ENCODE measurements at places on chromosomes 7 and 10. TPM values are rescaled to one million over a fixed set of nuclear protein-coding genes. Genes with fewer than 3 reads are reported as not detected.

SFTPD gene
- polyA plus RNA-seq = 2.6 TPM

DNA sequence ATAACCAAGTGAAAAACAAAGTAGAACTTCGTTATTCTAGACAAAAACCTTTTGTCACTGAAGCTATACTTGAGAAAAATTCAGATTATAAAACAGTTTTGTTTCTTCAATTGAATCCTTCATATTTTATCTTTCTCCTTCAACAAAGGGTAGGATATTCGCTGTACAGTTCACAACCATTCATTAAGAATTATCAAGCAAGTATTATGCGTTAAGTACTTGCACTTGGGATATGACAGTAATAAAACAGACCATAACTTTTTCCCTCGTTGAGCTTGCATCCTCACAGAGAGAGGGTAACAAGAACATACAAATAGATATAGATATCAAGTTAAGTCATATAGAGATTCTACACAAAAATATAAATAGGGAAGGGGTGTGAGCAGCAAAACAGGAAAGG is 61.2 kb upstream of the MEOX2 start:
- no peak overlapping the region for H3K4me3 ChIP-seq
- H3K27me3 ChIP-seq = no peaks in the 10 kb centered on the region
- H3K36me3 ChIP-seq = no peaks in the 10 kb centered on the region
- no peak for DNase-seq
- H3K4me1 ChIP-seq = no peaks in the 10 kb centered on the region

GRCh38 chr10:100917071-100917470 is 4.3 kb downstream of the SLF2 start:
- H3K36me3 ChIP-seq = peaks cover 20% of the 10 kb centered on the region
- H3K4me1 ChIP-seq = no peaks in the 10 kb centered on the region
- DNase-seq = no peak

DNA sequence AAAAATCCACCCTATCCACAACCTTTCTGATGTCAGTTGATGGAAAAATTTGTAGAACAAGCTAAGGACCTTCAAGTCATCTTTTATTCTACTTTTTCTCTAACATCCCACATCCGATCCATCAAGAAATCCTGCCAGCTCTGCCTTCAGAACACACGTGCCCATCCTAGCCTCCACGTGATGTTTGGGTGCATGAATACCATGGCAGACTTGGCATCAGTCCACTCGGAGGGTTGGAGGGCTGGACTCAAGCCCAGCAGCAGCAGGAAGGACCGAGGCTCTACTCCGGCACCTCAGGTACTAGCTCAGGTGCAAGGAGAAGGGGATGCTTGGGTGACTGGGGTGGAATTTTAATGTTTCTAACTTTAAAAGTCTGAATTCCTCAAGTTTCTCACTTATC is 428.6 kb downstream of the DPP6 start:
- no peak for DNase-seq
- H3K36me3 ChIP-seq = peaks cover 3% of the 10 kb centered on the region
- no peak overlapping the region for H3K27ac ChIP-seq
- no peaks in the 10 kb centered on the region for H3K27me3 ChIP-seq
- H3K4me1 ChIP-seq = peaks cover 6% of the 10 kb centered on the region

DNA sequence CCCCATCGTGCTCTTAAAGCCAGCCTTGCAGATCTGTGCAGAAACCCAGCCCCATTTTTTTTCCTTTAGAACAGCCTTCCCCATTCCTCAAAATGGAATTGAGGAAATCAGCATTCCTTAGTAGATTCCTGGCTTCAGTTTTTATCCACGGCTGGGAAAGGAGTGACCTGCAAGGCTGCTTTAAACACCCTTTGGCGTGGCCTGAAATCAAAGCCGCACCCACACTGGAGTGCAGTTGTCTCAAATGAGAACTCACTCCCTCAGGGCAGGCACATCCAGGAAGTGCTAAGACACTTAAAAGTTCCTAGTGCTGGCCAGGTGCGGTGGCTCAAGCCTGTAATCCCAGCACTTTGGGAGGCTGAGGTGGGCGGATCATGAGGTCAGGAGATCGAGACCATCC is 34.8 kb downstream of the HTR5A start:
- no peaks in the 10 kb centered on the region for H3K36me3 ChIP-seq
- no peak overlapping the region for H3K4me3 ChIP-seq
- no peak overlapping the region for H3K27ac ChIP-seq
- peaks cover 9% of the 10 kb centered on the region for H3K4me1 ChIP-seq
- peaks cover 2% of the 10 kb centered on the region for H3K27me3 ChIP-seq

- no peaks in the 10 kb centered on the region for H3K27me3 ChIP-seq
- H3K4me1 ChIP-seq = peaks cover 28% of the 10 kb centered on the region
- DNase-seq = no peak
Observed at GRCh38 chr10:132548106-132548823, 10.7 kb downstream of the INPP5A start.

DNA sequence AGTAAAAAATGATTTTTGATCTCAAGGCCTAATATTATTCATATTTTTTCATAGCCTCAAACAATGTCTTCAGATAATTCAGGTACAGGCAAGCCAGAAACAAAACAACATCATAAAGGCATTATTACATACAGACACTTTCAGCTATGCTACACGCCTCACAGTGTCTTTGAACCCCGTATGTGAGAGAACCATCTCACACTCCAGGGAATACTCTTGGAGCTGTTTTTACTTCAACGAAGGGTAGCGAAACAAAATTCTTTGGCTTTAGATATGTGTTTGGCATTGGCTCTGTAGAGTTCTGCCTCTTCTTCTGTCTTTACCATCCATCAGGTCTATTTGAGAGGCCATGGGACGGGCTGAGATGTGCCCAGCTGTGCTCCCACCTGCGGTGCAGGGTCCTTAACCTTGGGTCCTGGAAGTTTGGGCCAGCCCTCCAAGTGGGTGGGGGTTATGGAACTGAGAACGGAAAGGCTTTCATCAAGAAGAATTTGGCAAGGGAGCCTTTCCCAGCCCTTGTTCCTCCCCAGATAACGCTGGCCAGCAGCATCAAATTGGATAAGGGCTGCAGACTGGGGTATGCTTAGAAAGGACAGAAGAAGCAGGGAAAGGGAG is 276.9 kb downstream of the TCF7L2 start:
- no peaks in the 10 kb centered on the region for H3K36me3 ChIP-seq
- no peak overlapping the region for H3K4me3 ChIP-seq
- H3K27ac ChIP-seq = no peak overlapping the region
- no peaks in the 10 kb centered on the region for H3K27me3 ChIP-seq
- no peaks in the 10 kb centered on the region for H3K4me1 ChIP-seq

DNA sequence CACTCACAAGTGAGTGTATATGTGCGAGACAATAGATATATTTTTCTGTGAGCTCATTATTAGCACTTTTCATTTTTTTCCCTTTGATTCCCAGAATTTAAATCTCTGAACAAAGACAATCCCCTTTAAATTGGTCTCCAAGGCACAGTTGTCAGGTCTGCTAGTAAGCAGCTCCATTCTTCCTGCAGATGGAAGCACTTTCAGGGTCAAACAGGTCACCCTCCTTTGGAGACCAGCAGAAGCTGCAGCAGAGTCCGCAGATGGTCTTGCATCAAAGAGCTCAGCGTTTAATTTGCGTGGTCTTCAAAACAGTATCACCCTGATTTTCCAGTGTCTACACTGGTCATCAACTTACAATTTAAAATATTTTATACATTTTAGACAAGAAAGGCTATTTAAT is 543.8 kb downstream of the ARL4A start:
- no peak overlapping the region for H3K4me3 ChIP-seq
- H3K4me1 ChIP-seq = no peaks in the 10 kb centered on the region
- no peaks in the 10 kb centered on the region for H3K36me3 ChIP-seq
- no peak overlapping the region for H3K27ac ChIP-seq

DNA sequence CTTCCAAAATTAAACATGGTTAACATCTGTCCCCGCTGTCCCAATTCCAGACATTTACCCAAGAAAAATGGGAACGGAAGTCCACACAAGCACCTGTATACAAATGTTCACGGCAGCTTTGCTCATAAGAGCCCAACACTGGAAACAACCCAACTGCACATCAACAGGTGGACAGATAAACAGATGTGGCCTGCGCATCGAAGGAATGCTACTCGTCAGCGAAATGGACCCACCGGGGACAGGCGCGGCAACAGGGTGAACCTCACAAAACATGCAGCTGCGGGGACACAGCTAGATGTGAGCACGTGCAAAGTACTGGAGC is 20.9 kb downstream of the GPR146 start:
- peaks cover 3% of the 10 kb centered on the region for H3K27me3 ChIP-seq
- DNase-seq = no peak
- no peak overlapping the region for H3K27ac ChIP-seq
- H3K4me1 ChIP-seq = peaks cover 32% of the 10 kb centered on the region

DNA sequence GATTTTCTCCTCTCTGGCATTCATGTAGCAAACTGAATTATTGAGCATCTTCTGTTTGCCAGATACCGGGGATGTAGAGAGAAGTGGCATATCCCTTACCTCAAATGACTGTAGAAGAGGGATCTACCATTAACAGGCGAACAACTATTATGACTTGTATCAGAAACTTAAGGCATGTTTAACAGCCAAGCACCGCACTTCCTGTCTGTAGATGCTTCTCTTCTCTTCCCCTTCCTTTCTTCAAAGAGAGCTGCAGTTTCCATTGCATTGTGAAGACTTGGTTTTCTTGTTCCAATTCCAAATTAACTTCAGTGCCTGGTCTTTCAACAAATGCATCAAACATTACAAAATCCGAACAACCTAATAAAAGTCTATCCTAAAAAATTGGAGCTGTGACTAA is 49.3 kb downstream of the LRRC4 start:
- no peak for DNase-seq
- H3K4me1 ChIP-seq = peaks cover 4% of the 10 kb centered on the region
- no peaks in the 10 kb centered on the region for H3K27me3 ChIP-seq
- no peaks in the 10 kb centered on the region for H3K36me3 ChIP-seq
- H3K27ac ChIP-seq = no peak overlapping the region

FAM237B gene
- polyA plus RNA-seq = 0.22 TPM

- no peak for DNase-seq
- no peak overlapping the region for H3K4me3 ChIP-seq
- no peaks in the 10 kb centered on the region for H3K27me3 ChIP-seq
- no peak overlapping the region for H3K27ac ChIP-seq
- H3K4me1 ChIP-seq = no peaks in the 10 kb centered on the region
- no peaks in the 10 kb centered on the region for H3K36me3 ChIP-seq
Observed at GRCh38 chr10:74344306-74344705, 193.3 kb downstream of the ADK start.

XRCC2 gene
- polyA plus RNA-seq = 5.9 TPM

SUGCT gene
- polyA plus RNA-seq = 3.1 TPM

DNA sequence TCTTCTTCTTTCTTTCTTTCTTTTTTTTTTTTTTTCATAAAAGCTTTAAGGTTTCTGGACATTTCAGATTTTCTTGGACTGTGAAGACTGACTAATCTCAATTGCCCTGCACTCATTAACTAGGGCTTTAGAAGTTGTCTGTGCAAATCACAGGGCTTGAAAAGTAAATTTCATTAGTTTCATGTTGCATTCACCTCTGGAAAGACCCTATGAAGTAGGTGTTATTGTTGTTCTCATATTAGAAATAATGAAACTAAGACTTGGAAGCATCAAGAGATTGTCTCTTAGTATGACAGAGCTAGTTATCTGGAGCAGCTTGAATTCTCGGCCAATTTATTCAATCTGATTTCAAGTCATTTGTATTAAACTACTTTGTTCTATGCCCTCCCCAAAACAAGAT is 28.2 kb upstream of the SEMA3D start:
- no peaks in the 10 kb centered on the region for H3K27me3 ChIP-seq
- no peaks in the 10 kb centered on the region for H3K36me3 ChIP-seq
- DNase-seq = no peak
- H3K4me1 ChIP-seq = no peaks in the 10 kb centered on the region

GRCh38 chr10:17179002-17179401 is 22.5 kb downstream of the TRDMT1 start:
- H3K4me1 ChIP-seq = no peaks in the 10 kb centered on the region
- H3K27me3 ChIP-seq = no peaks in the 10 kb centered on the region
- H3K27ac ChIP-seq = no peak overlapping the region
- no peaks in the 10 kb centered on the region for H3K36me3 ChIP-seq

DNA sequence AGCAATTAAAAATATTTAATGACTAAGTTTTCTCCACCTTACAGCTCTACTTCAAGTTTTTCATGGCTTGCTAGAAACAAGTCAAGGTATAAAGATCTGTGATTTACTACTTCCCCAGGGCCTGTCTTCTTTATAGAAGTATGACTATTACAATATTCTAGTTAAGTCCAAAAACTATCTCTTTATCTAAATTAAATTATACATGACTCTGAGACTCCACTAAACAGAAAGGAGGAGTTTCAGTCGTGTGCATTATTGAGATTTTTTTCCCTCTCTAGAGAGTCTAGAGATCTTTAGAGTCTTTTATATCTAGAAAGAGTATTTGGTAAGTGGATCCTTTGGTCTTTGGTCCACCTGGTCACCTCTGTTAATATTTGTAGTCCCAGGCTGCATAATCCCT is 100.7 kb downstream of the SEMA3E start:
- no peak for DNase-seq
- no peaks in the 10 kb centered on the region for H3K4me1 ChIP-seq
- H3K36me3 ChIP-seq = no peaks in the 10 kb centered on the region
- no peaks in the 10 kb centered on the region for H3K27me3 ChIP-seq

DNA sequence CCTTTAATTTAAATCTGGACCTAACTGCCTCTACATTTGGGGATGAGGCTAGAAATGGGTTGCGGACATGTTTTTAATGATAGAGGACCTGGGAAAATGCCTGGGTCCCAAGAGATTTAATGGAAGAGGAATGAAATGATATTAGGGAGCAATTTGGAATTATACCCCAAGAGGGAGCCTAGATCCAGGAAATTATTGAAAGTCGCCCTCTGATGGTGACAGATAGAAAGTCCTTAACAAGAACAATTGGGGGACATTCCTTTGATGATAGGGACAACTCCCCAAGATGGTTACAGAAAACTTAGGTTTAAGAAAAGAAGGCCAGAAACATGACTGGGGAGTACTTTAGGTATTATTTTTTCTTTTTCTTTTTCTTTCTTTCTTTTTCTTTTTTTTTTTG is 9.5 kb upstream of the TSGA13 start:
- H3K27me3 ChIP-seq = no peaks in the 10 kb centered on the region
- no peak overlapping the region for H3K4me3 ChIP-seq
- no peaks in the 10 kb centered on the region for H3K36me3 ChIP-seq
- H3K4me1 ChIP-seq = no peaks in the 10 kb centered on the region
- peak; percentile 31 for DNase-seq

GRCh38 chr10:129530581-129530980 is 63.5 kb downstream of the MGMT start:
- no peak overlapping the region for H3K27ac ChIP-seq
- no peaks in the 10 kb centered on the region for H3K27me3 ChIP-seq
- H3K4me3 ChIP-seq = no peak overlapping the region
- no peaks in the 10 kb centered on the region for H3K36me3 ChIP-seq
- peaks cover 5% of the 10 kb centered on the region for H3K4me1 ChIP-seq

C10orf90 gene
- polyA plus RNA-seq = 3.4 TPM

DNA sequence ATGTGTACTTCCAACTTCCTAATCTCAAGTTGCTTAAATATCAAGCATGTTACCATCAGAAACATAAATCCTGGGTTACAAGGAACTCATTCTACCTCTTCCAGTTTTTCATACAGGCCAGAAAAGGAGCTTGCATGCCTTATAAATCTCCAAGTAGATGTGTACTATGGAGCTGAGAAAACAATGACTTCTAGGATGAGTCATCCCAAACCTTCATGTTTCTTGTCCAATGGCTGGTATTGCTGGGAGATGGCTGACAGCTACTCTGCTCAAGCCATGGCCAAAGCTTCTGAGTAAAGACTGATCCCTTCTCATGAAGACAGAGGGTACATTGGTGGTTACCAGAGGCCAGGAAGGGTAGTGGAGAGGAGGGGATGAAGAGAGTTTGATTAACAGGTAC is 8.6 kb downstream of the RAPGEF5 start:
- DNase-seq = no peak
- no peak overlapping the region for H3K4me3 ChIP-seq

GRCh38 chr7:9231630-9232121 is 798.3 kb downstream of the NXPH1 start:
- H3K27me3 ChIP-seq = no peaks in the 10 kb centered on the region
- no peak overlapping the region for H3K4me3 ChIP-seq
- peaks cover 3% of the 10 kb centered on the region for H3K4me1 ChIP-seq
- no peaks in the 10 kb centered on the region for H3K36me3 ChIP-seq
- peak; percentile 60 for DNase-seq
- H3K27ac ChIP-seq = peak overlapping the region; percentile 22

DENND2A gene
- polyA plus RNA-seq = 51.9 TPM

TMEM168 gene
- 27.6 TPM for polyA plus RNA-seq

Measured in spinal cord (tissue), 10 donors.